ENCODE measurements at places on chromosomes 2 and 18.

DNA sequence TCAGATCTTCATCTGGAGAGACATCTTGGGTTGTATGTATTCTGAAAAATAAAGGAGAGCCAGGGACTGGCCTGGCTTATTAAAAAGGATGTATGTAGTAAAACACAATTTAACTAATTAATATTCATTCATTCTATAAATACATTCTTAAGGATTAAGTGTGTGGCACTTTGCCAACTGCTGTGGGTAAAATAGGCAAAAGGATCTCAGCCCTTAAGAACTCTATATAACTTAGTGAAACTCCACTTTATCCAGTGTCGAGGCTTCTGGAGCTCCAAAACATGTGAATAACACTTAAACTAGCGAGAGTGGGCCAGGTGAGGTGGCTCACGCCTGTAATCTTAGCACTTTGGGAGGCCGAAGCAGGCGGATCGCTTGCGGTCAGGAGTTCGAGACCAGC lies 7.7 kb upstream of the STK39 start:
- DNase-seq: no peak

- DNase-seq: no peak
These were observed 662.1 kb downstream of the LRP1B start for GRCh38 chr2:141468761-141469160.

DNA sequence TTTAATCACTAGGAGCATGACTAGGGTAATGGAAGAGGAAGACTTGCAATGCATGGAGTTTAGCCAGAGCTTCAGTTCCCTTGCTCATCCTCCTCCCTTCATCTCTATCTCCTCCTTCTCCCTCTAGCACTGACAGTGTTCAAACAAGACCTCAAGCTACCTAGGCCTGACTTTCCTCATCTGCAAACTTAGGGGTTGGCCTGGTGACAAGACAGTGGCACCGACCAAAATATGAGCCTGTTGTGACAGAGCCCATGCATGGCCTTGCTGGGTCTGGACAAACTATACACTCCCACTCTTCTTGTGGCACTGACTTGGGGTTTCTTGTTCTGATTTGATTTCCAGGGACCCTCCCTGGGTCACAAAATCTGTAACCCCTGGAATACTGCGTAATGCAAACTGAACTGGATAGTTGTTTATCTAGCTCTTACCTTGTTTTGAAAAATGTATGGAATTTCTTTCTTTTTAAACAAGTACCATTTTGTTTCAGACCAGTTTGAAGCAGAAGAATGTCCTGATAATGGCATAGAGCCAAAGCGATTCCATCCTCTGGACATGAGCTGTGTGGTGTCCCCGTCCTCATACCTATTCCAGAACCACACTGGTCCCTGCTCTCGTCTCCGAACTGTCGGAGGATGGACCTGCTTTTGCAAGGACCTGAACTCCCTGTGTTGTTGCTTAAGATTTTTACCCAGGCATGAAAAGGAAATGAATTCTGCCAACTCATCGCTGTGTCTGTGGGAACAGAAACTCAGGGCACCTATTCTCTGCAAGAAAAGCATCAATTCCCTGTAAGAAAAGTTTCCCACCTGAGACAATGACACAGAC lies 33.4 kb upstream of the PPP4R1 start:
- DNase-seq: no peak

GRCh38 chr2:20097889-20098714 lies 46.7 kb upstream of the LAPTM4A start:
- DNase-seq: peak; percentile 73

DNA sequence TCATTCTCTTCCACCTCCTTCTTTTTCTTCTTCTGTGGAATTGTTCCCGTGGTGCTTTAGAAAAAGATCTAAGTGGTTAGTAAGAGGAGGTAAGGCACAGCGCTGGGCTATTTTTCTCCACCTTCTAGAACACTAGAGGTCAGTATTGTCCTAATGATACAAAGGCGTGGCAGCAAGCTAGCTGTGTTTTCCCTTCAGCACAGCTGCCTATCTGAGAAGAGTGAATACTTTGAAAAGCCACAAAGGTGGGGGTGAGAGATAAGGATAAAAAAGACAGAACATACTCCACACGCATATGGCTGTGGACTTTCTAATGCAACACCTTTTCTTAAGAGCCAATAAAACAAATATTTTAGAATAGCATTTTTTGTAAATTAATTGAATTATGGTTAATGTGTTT lies 2.1 kb downstream of the CNTNAP5 start:
- DNase-seq: no peak

GRCh38 chr2:31274401-31275075 lies 40.6 kb downstream of the EHD3 start:
- no peak for DNase-seq

DNA sequence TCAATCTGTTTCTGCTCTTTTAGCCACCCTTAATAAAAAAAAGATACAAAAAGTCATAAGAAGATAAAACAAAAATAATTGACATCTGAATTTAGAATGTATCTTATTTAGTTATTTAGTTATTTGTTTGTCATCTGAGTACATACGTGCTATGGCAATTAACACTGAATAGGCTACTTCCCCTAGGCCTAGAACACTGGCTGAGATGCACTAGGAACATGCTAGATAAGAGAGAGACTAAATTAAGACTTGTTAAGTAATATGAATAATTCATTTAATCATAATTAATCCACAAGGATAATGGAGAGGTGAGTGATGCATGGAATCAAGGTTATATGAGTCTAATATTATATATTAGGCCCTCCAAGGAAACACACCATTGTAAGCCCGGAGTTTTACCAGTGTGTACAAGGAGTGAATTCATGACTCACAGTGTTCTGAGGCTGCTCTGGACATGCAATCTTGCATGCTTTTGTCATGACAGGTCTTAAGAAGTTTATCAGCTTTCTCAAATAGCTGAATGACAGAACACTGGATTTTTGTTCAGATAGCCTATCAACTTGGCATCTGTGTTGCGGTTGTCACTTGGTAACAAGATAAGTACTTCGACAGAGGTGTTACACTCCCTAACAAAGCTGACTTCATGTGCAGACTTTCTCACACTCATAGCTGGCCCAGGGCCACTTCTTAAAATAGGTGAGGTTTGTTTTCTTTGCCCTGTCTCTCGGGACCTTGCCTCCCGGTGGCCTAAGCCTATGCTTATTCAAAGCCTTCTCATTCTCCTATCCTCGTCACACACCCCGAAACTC lies 5.0 kb upstream of the SERPINB2 start:
- DNase-seq: no peak

GRCh38 chr2:172052000-172052983 lies 33.0 kb upstream of the DLX1 start:
- no peak for DNase-seq

GRCh38 chr2:62992561-62992960 lies 58.1 kb upstream of the OTX1 start:
- no peak for DNase-seq

DNA sequence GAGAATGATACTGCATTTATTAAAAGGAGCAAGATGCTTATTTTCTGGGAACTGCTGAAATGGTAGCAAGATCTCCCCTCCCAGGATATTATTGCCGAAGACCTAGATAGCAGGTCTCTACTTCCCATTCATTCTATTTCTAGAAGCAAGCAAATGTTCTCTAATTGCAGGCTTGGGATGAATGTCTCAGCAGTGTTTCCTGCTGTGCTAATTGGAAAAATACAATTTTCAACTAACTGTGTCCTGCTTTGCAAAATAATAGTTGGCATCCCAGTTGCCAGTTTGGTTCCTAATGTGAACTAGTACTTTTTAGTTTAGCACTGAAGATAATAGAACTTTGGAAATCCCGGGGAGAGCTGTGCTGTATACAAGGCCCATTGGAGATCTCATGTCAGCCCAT lies 26.1 kb downstream of the SLC20A1 start:
- DNase-seq: no peak

- no peak for DNase-seq
These were observed 797 bp downstream of the NXPH2 start for GRCh38 chr2:138779406-138779780.

DNA sequence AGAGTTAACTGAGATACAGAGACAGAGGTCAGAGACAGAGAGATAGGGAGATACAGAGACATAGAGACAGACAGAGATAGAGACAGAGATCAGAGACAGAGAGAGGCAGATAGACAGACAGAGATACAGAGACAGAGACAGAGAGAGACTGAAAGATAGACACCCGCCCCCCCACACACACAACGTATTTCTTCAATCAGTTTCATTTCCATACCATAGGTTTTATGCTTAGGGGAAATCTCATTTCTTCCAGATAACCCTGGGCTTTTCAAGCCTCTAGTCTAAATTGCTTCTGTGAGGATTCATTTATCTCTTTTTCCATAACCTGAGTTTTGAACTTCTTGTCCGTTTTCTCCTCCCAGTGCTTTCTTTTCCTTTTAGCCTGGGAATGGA lies 94.6 kb downstream of the CD8B2 start:
- no peak for DNase-seq

- no peak for DNase-seq
These were observed 120.7 kb upstream of the AGAP1 start for GRCh38 chr2:235373171-235373570.

DNA sequence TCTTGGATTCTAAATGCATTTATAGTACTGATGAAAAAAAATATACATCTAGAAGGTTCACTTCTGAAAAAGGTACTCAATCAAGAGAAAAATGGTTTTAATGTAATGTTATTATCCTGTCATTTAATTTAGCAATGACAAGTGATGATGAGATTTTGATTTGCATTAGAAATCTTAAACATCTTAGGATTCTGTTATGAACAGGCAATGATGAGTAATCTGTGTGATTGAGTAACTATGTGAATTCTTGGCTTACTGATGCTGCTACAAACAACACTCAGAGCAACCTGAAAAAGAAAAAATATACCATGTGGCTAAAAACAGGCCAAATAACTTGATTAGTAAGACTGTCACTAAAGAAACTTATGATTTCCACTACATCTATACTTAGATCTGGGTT lies 30.1 kb downstream of the RBKS start:
- no peak for DNase-seq

- no peak for DNase-seq
These were observed 240.0 kb upstream of the NT5C1B start for GRCh38 chr2:18829251-18829902.

- no peak for DNase-seq
These were observed 147.4 kb upstream of the GPC1 start for GRCh38 chr2:240288087-240288521.

GRCh38 chr2:233593201-233593600 lies 24.2 kb upstream of the UGT1A8 start:
- DNase-seq: no peak

- no peak for DNase-seq
These were observed 6.7 kb downstream of the GALNT3 start for GRCh38 chr2:165787334-165787733.

GRCh38 chr2:227386630-227387029 lies 1.1 kb downstream of the SCYGR1 start:
- no peak for DNase-seq

- DNase-seq: peak; percentile 75
These were observed 5.0 kb downstream of the MGAT5 start for GRCh38 chr2:134258684-134259388.

DNA sequence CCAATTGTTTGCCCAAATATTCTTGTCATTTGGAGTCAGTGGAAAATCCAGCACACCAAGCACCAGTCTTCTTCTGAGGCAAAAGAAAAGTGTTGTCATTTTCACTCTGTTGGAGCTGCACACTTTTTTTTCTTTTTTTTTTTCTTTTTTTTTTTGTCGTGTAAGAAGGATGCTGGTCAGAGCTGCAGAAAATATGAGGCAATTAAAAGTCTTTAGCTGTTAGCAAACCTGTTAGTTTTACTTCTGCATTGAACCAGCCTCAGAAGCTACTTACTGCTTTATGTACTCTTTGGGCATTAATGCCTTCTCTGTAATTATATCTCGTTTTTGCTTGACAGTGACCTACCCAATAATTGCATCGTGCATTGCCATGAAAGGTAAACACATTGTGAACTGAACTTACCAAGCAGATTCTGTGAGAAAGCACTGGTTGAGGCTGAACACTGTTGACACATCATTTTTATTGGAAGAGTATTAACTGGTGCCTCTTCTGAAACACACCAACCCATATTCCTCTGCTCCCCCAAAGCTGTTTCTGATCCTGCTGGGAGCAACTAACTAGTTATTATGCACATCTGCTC lies 165.4 kb downstream of the CAPN13 start:
- DNase-seq: no peak

GRCh38 chr2:23506531-23507266 lies 121.7 kb downstream of the KLHL29 start:
- DNase-seq: no peak

GRCh38 chr2:221857719-221858118 lies 285.6 kb upstream of the EPHA4 start:
- DNase-seq: no peak

DNA sequence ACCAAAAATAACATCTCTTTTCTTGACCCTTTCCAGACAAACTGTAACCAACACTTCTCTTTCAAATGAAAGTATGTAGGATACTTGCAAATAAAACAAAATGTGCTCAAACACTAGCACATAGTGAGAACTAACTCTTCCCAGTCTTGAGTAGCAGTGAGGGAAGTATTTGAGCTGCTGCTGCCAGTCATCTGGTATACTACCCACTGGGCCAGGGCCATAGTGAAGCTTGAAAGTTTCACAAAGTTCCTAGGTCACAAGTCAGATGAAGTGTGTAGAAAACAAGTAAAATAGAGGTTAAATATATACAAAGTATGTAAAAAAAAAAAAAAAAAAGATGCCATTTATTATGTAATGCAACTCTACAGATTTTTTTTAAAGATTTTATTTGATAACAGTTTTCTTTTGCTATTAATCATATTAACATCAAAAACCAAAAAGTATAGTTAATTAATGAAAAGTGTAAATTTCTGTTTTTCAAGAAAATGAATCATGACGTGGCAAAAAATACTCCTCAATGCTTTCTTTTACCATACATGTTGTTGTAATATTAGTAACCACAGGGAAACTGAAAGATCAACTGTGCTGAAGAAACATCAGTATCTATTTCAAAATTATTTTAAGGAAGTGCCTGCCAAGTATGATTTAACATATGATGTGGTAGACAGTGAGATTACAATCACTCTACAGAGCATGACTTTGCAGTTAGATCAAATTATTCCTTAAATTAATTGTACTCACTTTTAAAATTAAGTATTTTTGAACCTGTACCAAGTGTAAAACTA lies 21.6 kb upstream of the TRIB2 start:
- no peak for DNase-seq

GRCh38 chr2:1910021-1910420 lies 165.7 kb upstream of the PXDN start:
- DNase-seq: no peak

- DNase-seq: peak; percentile 78
These were observed 156.4 kb upstream of the ITGA4 start for GRCh38 chr2:181300600-181301291.

DNA sequence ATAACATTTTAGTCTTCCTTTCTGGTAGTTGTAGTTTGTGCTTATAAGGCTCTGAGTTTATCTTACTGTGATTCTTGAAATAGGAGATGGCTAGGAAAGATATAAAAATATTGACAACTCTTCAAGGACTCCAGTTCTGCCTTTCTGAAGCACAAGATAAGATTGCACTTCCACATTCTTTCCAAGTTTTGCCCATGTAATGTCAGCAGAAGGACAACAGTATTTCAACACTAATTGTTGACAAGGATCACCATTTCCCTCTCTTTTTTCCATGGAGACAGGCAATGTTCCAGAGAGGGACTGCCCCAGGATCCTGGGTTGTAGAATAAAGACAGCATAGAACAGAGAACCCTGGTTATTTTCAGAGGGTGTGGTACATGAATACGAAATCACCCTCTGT lies 279.1 kb upstream of the CNTNAP5 start:
- DNase-seq: no peak
